Stimulated activated naive CD8-positive, alpha-beta T cell treated with anti-CD3 and anti-CD28 coated beads, Interleukin-15, amount 100 ng/mL, for 72 hours (primary cell): ENCODE measurements at places on chromosomes 3 and 15.

- DNase-seq = no peak
Observed at GRCh38 chr15:85540085-85540797, 159.8 kb downstream of the AKAP13 start.

GRCh38 chr3:18634461-18634860, 209.3 kb upstream of the SATB1 start:
- no peak for DNase-seq

DNA sequence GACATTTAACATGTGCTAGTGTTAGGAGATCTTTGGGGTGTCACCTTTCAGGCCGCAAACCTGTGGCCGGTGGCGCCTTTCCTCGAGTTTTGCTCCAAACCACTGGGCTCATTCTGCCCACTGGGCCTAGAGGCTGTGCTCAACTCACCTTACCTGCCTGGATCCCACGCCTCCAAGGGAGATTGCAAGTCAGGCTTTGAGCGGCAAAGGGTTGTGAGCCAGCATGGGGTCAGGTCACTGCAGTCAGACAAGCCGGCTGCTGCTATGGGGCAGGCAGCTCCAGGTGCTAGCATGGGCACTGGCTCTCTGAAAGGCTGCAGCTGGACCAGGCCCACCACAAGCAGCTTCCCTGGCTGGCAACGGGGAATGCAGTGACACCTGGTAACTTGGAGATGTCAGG, 265.5 kb downstream of the ZBBX start:
- no peak for DNase-seq

DNA sequence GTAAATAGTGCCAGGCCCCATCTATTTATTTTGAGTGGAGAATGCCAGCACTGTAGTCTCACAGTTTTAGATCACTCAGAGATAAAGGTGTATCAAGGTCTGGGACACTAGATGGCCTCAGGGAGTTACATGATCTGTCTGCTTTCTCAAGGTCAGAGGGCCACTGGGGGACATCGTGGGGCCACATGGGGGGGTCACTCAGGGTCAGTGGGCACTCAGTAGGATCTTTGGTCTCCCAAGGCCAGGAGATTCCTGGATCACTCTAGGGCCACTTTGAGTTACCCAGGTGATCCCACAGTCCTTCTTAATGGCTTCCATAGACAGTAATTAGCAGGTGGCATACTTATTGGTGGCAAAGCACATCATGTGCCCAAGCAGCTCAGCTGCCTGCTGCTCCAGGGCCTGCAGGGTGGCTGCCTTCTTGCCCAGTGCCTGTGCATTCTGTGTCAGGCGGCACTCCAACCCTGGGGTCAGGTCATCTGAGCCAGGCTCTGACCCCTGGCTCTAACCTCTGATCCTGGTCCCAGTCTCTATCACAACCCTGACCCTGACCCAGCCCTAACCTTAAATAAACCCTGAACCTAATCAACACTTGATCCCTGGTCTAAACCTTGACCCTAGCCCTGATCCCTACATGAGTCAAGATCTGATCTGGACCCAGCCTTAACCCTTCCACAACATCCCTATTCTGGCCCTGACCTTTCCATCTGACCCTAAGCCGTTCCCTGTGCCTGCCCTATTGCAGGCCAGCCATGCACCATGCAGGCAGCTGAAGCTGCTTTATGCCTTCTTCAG, 1.8 kb upstream of the LAMB2 start:
- no peak for DNase-seq

GRCh38 chr3:29914861-29915524, 634.1 kb downstream of the RBMS3 start:
- no peak for DNase-seq

GRCh38 chr15:79942741-79943481, 28.1 kb downstream of the BCL2A1 start:
- no peak for DNase-seq

DNA sequence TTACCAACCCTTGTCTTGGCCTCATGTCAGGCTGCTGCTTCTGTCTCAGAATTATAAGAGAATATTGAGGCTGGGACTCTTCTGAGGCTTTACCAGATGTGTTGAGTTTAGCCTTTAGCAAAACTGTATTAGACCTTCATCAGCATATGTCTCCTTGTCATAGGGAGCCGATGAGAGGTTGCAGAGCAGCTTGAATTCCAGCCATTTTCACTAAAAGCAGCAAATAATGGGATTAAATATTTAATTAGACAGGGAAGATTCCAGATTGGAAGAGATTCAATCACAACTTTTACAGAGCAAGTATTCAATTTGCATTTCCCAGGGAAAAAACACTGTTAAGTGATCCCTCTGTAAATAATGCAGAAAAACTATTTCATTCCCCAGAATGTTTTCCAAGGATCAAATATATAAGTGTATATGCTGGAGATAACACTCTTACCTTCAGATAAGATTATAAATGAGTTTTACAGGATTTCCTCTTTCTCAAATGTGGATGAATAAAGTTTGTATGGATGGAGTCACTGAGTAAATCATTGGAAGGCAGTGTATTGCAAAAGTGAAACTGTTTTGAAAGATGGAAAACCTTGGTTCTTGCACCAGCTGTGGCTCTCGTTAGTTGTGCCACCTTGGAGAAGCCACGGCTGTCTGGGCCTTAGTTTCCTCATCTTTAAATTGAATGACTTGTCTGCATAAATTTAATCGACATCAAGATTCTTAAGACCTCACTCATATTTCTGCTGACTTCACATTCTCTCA, 466.4 kb upstream of the SGO1 start:
- DNase-seq = no peak

GRCh38 chr3:153658136-153658535, 463.1 kb upstream of the ARHGEF26 start:
- no peak for DNase-seq

DNA sequence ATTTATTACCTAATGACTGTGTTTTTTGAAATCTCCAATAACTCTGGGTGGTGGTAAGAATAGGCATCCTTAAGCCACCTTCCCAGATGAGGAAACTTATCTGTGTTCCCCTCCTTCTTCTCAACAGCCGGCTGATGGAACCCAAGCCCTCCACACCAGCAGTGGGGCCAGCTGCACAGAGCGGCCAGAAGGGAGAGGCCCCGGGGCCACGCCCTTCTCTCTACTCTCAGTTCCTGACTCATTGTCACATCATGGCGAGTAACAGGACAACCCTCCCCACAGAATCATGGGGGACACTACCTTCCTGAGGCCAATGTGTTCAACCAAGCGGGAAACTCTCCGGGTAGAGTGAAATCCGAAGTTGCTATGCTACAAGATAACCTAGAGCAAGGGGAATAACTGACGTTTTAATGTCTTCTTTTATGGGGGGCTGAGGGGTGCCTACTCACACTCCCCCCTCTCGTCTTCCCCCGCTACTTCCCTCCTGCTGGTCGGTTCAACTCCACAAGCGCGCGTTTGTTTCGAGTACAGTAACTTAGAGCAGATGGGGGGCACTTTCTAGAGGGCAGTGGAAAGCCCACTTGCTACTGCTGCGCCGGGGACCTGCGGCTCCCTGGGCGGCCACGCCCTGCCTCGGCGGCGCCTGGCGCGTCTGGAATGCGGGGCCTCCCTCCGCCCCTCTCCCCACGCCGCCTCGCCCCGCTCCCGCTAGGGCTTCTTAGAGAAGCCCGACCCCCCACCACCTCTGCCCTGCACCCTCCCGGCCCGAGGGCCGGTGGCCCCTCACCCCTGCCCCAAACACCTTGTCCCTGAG, 621 bp downstream of the ANXA2 start:
- DNase-seq = peak; percentile 49

DNA sequence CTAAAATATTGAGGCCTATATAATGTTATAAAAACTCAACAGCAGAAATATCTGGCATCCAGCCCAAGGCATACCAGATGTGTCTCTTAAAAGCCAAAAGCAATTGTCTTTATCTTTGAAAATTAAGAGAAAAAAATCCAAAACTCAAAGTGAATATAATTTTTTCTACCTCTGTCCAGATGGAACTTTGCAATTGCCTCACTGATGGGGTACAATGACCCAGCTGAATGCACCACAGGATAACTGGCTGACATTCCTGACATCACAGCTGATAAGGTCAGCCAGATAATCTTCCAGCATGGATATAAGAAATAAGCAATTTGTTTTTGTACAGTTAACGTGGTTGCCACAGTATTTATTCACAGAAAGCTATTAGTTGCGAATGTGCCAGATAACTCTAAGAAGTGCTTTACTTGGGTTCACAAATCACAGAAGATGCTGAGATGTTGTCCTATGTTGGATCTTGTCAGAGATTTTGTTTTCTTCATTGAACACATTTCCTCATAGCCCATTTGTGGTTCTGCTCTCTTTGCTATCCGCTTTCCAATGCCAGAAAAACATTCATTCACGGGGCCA, 566.9 kb upstream of the CCDC54 start:
- DNase-seq = no peak

DNA sequence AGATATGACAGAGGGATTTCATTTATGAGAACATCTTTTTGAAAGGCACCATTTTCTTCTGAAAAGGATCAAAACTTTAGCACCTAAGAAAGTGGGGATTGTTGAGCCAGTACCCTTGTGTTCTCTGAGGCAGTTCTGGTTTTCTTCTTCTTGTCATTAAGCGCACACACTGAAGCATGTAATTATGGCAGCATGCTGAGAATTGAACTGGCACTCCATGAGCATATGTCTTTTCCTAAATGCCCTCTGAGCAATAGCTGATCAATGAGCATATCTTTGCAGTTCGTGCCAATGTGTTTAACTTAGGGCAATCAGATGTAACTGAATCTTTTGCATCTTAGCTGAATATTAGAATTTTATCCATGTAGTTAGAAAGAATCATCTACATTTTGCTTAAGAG, 53.9 kb upstream of the VGLL3 start:
- DNase-seq = no peak

DNA sequence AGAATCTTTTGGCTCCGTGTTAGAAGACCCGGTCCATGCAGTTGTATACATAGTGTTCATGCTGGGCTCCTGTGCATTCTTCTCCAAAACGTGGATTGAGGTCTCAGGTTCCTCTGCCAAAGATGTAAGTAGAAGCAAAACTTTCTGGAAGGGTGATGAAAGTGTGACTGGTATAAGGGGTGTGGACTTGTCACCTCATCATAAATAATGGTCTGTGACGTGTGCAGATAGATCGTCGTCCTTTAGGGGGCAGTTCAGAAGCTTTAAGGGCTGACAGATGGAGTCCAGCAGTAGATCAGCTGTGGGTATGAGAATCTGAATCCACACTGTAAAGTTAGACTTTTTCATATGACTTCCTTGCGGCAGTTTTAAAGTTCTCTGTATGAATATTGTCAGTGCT, 15.3 kb downstream of the SEC61A1 start:
- DNase-seq = no peak

DNA sequence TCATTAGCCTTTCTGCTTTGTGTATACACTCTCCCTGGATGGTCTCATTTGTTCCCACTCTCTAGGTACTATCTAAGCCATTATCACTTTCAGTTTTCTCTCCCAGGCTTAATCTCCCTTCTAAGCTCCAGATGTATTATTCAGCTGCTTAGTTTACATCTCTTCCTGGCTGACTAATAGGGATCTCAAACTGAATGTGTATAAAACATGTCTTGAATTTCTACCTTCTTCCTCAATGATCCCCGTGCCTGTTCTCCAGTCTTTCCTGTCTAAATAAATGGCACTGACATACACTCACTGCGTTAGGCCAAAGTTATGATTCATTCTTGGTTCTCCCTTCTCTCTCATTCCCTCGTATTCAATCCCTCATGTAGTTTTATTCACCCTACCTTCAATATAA, 127.3 kb downstream of the NR2F2 start:
- DNase-seq = no peak

GRCh38 chr3:14333621-14334020, 68.8 kb upstream of the SLC6A6 start:
- no peak for DNase-seq

DNA sequence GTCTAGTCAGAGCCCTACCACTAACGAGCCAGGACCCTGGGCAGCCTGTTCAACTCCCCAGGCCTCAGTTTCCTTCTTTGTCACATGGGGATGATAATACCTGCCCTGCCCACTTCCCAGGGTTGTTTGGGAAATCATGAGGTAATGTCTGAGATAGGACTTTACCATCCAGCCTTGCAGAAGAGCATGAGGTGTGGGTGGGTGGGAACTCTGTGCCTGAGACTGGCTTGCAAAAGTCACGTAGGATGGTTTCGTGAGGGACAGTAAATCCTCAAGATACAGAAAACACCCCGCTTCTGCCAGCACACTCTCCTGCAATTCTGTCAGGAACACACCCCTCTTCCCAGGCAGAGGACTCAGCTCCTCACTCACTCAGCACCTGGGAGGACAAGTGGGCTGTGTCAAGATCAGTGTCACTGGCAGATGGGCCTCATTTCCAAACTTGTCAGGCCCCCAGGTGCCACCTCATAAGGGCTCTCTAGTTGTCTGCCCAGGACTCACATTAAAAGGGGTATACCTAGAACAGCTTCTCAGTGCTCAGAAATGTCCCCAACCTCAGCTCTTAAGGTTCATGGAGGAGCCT, 58.4 kb downstream of the DAPK2 start:
- DNase-seq = no peak

- DNase-seq = peak; percentile 10
Observed at GRCh38 chr15:71294911-71295602, 179.8 kb downstream of the THSD4 start.

GRCh38 chr3:63945558-63946096, 33.4 kb upstream of the SCAANT1 start:
- DNase-seq = no peak

DNA sequence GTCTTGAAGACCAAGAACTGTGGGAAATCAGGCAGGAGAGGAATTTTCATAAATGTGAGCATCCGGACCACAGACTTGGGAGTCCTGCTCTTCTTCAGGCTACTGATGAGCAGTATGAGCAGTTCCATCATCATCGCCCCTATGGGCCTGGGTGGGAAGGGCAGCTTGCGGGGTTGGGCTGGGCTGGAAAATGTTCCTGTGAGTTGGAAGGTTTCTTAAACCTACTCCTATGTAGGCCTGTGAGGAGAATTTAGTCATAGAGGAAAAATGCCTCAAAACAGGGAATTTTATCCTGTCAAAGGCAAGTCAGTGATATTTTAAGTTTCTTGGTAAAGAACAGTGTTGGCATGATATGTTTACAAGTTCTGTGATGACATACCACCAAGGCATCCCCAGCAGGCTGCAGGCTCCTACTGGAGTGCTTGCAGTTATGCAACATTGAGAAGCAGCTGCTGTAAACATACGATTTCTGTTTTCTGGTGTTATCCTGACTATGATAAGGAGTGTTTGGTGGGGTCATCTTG, 10.3 kb downstream of the MASP1 start:
- no peak for DNase-seq
